Esophagus muscularis mucosa (tissue), 4 donors: ENCODE measurements at places on chromosomes 12 and 14. TPM values are rescaled to one million over a fixed set of nuclear protein-coding genes. Genes with fewer than 3 reads are reported as not detected.

The PLEKHH1 gene
- total RNA-seq: 2.1 TPM

The OTOGL gene
- 1.7 TPM for total RNA-seq

The ZNF705A gene
- not detected for total RNA-seq

The MIP gene
- total RNA-seq: not detected

The CLEC14A gene
- total RNA-seq: 35.0 TPM

The SLC7A7 gene
- total RNA-seq: 22.9 TPM

The COCH gene
- total RNA-seq: 3.4 TPM

The CEBPE gene
- not detected for total RNA-seq

The CRIP1 gene
- total RNA-seq: 52.7 TPM

The CLEC2B gene
- 5.6 TPM for total RNA-seq

The ADGRD1 gene
- 40.7 TPM for total RNA-seq

The KLRB1 gene
- not detected for total RNA-seq

The TROAP gene
- not detected for total RNA-seq

The FGD4 gene
- total RNA-seq: 33.0 TPM

The ARG2 gene
- 14.9 TPM for total RNA-seq

GRCh38 chr12:45622210-45622937 is 107.1 kb upstream of the ARID2 start:
- no peaks in the 10 kb centered on the region for H3K4me1 ChIP-seq
- H3K4me3 ChIP-seq: no peak overlapping the region
- no peak overlapping the region for H3K27ac ChIP-seq
- DNase-seq: no peak
- H3K27me3 ChIP-seq: no peaks in the 10 kb centered on the region

DNA sequence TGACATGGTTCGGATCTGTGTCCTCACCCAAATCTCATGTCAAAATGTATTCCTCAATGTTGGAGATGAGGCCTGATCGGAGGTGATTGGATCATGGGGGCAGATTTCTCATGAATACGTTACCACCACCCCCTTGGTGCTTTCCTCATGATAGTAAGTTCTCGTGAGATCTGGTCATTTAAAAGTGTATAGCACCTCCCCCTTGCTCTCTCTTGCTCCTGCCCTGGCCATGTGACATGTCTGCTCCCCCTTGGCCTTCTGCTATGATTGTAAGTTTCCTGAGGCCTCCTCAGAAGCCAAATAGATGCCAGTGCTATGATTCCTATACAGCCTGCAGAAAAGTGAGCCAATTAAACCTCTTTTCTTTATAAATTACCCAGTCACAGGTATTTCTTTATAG is 7.1 kb downstream of the OR6C68 start:
- no peaks in the 10 kb centered on the region for H3K27me3 ChIP-seq
- no peak overlapping the region for H3K4me3 ChIP-seq
- H3K36me3 ChIP-seq: no peaks in the 10 kb centered on the region
- no peak overlapping the region for H3K27ac ChIP-seq
- DNase-seq: no peak

- DNase-seq: no peak
- H3K36me3 ChIP-seq: no peaks in the 10 kb centered on the region
- no peaks in the 10 kb centered on the region for H3K27me3 ChIP-seq
- no peak overlapping the region for H3K27ac ChIP-seq
- H3K4me1 ChIP-seq: no peaks in the 10 kb centered on the region
These were observed 23.6 kb downstream of the ACADS start for GRCh38 chr12:120749256-120749655.

- H3K27me3 ChIP-seq: no peaks in the 10 kb centered on the region
- H3K27ac ChIP-seq: no peak overlapping the region
- H3K4me3 ChIP-seq: no peak overlapping the region
- DNase-seq: no peak
- no peaks in the 10 kb centered on the region for H3K4me1 ChIP-seq
- H3K36me3 ChIP-seq: no peaks in the 10 kb centered on the region
These were observed 208.3 kb downstream of the NAV3 start for GRCh38 chr12:78038986-78039385.

- peak overlapping the region; percentile 97 for H3K4me3 ChIP-seq
- H3K27ac ChIP-seq: peak overlapping the region; percentile 99
- H3K27me3 ChIP-seq: no peaks in the 10 kb centered on the region
- peaks cover 17% of the 10 kb centered on the region for H3K36me3 ChIP-seq
These were observed 558 bp downstream of the KLHDC2 start for GRCh38 chr14:49768301-49769121.

DNA sequence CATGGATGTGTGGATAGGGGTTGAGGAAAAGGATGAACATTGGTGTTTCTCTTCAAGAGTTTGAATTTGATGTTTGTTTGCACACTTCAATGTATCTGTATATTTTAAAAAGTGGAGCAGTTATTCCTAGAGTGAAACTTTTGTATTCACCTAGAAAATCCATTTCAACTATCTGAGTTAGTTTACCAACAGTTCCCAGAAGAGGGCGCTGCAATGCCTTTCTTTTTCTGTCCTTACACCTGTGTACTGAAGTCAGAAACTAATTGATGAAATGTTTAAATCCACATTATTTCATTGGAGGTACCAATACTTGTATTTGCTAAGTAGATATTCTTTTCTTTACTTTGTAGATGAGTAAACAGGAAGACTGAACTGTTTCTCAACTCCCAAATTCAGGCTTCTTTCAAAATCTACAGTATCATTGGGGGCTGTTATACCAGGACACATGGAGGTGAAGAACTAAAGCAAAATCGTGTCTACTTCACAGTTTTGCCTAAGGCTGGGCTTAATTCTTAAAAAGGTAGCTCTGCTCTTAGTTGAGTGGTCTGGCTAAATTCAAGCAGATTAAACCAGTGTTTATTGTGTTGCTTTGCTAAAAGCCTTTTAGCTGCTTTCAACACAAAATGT is 26.6 kb upstream of the KLRB1 start:
- no peak overlapping the region for H3K4me3 ChIP-seq
- DNase-seq: no peak
- no peaks in the 10 kb centered on the region for H3K27me3 ChIP-seq
- H3K27ac ChIP-seq: no peak overlapping the region
- H3K4me1 ChIP-seq: no peaks in the 10 kb centered on the region

- no peaks in the 10 kb centered on the region for H3K4me1 ChIP-seq
- H3K36me3 ChIP-seq: no peaks in the 10 kb centered on the region
- no peak overlapping the region for H3K27ac ChIP-seq
These were observed 6.9 kb downstream of the SDR9C7 start for GRCh38 chr12:56927281-56927680.

DNA sequence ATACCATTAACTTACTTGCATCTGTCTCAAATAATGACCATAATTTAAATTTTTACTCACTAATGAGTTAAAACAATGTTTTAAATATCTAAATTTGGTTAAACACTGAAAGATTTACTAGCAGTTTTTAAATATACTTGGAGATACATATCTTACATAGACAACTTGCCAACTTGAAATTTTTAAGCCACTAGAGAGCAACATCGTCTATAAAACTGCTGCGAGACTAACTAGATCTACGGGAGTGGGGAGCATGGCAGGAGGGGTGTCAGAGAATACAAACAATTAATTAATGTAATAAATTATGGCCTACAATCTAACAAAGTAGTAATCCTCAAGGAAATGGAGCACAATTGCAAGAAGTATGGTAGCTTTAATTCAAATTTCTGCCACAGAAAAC is 120.4 kb downstream of the LRRIQ1 start:
- H3K36me3 ChIP-seq: no peaks in the 10 kb centered on the region
- no peak for DNase-seq
- no peaks in the 10 kb centered on the region for H3K27me3 ChIP-seq
- H3K4me1 ChIP-seq: no peaks in the 10 kb centered on the region
- no peak overlapping the region for H3K4me3 ChIP-seq

DNA sequence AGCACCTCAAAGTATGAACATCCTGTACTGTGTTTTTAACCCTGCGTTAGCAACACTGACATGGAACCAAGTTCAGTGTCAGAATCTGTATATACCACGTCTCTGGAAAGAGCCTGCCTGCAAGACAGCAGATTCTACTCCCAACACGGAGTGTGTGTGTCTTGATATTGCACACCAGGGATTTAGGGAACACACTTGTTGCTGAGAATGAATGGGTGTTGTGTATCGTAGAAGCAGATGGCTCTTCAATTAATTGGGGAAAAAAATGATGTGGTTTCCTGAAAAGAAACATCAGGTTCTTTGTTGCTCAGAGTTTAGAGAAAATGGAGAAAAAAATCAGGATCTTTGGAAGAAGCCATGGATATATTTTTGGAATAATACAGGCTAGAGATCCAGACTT is 170.8 kb downstream of the EGLN3 start:
- no peak for DNase-seq
- no peaks in the 10 kb centered on the region for H3K36me3 ChIP-seq
- no peak overlapping the region for H3K4me3 ChIP-seq
- no peaks in the 10 kb centered on the region for H3K27me3 ChIP-seq
- no peak overlapping the region for H3K27ac ChIP-seq

DNA sequence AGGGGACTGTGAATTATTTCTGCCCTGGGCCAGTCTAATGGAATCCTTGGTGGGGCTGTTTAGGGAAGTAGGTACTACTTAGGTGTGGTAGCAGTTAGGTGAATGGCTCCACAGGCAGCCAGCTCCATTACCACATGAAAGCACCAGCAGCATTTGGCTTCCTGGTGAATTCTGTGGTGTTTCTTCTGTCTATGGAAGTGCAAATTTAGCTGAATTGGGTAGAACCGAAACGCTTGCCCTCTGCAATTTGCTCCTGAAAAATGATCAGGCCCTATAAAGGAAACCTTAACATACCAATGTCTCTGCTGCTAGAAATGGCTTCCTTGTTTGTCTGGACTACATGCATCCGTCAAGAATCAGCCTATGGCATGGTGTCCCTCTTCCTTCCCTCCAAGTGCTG is 16.4 kb downstream of the FLRT2 start:
- no peaks in the 10 kb centered on the region for H3K36me3 ChIP-seq
- no peak overlapping the region for H3K4me3 ChIP-seq
- no peak for DNase-seq

GRCh38 chr12:21801522-21802288 is 27.2 kb upstream of the KCNJ8 start:
- H3K4me3 ChIP-seq: no peak overlapping the region
- no peaks in the 10 kb centered on the region for H3K36me3 ChIP-seq
- DNase-seq: no peak
- H3K27me3 ChIP-seq: no peaks in the 10 kb centered on the region
- H3K27ac ChIP-seq: no peak overlapping the region

DNA sequence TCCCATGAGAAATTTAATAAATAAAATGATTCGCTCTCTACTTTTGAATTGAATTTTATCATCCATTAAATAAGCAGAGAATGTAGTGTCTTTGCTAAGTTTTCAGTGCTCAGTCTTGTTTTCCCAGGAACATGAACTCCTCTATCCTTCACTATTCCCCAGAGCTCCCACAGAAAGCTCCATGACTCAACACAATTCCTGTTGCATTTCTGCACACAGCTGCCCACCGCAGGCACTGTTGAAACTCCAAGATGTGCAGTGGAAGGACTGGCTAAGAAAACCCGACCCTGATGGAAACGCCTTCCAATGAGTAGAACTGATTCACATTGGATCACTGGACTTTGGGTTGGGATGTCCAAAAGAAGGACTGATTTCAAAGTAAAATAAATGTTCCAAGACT is 202.4 kb upstream of the AMIGO2 start:
- DNase-seq: no peak
- H3K36me3 ChIP-seq: no peaks in the 10 kb centered on the region
- H3K4me3 ChIP-seq: no peak overlapping the region
- H3K4me1 ChIP-seq: peaks cover 10% of the 10 kb centered on the region
- H3K27me3 ChIP-seq: no peaks in the 10 kb centered on the region

GRCh38 chr14:59803052-59803540 is 67.5 kb downstream of the RTN1 start:
- no peaks in the 10 kb centered on the region for H3K36me3 ChIP-seq
- no peak for DNase-seq
- no peak overlapping the region for H3K27ac ChIP-seq
- H3K27me3 ChIP-seq: no peaks in the 10 kb centered on the region
- H3K4me1 ChIP-seq: no peaks in the 10 kb centered on the region
- no peak overlapping the region for H3K4me3 ChIP-seq

GRCh38 chr12:15963271-15963670 is 52.1 kb downstream of the DERA start:
- H3K36me3 ChIP-seq: peaks cover 41% of the 10 kb centered on the region
- peaks cover 7% of the 10 kb centered on the region for H3K4me1 ChIP-seq
- H3K27me3 ChIP-seq: no peaks in the 10 kb centered on the region
- H3K4me3 ChIP-seq: no peak overlapping the region
- DNase-seq: no peak
- H3K27ac ChIP-seq: no peak overlapping the region

DNA sequence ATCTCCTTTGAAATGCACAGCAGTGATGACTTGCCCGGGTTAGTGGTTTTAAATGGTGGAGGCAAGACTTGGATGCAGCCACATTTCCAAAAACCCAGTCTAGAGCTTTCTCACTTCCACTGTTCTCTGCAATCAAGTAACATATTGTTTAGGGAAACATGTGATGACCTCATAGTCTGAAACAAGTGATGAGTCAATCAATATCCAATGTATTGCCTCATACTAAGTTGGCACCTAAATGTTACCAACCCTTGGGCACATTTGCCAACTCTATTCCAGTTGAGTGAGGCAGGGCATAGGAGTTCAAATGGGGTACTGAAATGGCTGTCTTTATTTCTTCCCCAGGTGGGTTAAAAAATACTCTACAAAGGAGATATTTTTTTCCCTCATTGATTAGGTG is 1105.4 kb downstream of the VRK1 start:
- no peak overlapping the region for H3K27ac ChIP-seq
- no peak for DNase-seq
- H3K4me1 ChIP-seq: no peaks in the 10 kb centered on the region

GRCh38 chr14:67257906-67258305 is 16.7 kb downstream of the PALS1 start:
- DNase-seq: no peak
- H3K4me3 ChIP-seq: no peak overlapping the region
- no peak overlapping the region for H3K27ac ChIP-seq
- no peaks in the 10 kb centered on the region for H3K36me3 ChIP-seq

DNA sequence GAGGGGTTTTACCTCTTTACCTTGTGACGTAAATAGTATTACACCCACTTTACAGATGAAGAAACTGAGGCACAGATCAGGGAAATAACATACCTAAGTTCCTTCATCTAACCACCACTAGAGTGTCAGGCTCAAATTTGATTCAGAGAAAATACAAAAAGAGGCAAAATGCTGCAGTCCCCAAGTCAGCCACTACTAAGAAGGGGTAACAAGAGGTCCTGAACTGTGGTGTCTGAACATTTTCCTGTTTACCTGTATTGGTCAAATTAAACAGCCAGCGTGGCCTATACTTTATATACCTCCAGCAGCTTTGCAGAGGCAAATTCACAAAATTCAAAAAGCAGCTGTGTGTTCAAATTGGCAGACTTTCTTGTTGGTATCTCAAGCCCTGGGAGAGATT is 92.0 kb downstream of the TBX5 start:
- H3K4me3 ChIP-seq: no peak overlapping the region
- H3K27ac ChIP-seq: no peak overlapping the region
- no peak for DNase-seq
- H3K4me1 ChIP-seq: no peaks in the 10 kb centered on the region
